ENCODE measurements at places on chromosomes 5 and 9. TPM values are rescaled to one million over a fixed set of nuclear protein-coding genes. Genes with fewer than 3 reads are reported as not detected.

DNA sequence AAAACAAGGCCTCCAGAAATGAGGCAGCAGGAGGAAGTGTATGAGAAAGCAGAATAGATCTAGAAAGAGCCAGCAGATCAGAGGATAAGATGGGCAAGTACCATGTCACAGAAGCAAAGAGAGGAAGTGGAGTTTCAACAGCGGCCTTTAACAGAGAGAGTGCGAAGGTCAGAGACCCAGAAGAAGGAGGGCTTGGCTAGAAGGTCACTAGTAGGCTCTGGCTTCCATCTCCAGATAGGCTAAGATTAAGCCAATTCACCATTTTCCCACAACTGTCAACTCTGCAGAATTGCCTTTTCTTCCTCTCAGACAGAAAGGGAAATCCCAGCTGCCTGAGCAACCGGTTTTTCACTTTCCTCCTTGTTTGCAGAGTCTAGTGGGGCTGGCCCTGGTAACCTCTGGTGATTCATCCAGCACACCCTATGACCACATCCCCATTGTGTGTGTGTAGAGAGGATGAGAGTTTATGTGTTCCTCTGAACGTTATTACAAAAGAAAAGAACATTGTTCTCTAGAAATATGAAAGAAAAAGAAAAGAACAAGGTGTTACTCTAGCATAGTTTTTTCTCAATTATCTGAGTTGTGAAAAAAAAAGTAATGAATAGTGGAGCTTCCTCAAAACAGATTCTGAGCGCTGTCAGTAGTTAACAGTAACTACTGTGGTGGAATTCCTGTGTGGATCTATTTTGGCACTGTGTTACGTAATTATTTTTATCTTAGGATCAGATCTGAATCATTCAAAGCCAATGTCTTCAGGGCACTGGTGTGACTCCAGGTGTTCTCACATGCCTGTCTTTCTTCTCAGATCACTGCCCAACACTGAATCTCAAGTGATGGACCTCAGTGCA, 220.4 kb downstream of the ARRDC3 start:
- DNase-seq = peak; percentile 9

DNA sequence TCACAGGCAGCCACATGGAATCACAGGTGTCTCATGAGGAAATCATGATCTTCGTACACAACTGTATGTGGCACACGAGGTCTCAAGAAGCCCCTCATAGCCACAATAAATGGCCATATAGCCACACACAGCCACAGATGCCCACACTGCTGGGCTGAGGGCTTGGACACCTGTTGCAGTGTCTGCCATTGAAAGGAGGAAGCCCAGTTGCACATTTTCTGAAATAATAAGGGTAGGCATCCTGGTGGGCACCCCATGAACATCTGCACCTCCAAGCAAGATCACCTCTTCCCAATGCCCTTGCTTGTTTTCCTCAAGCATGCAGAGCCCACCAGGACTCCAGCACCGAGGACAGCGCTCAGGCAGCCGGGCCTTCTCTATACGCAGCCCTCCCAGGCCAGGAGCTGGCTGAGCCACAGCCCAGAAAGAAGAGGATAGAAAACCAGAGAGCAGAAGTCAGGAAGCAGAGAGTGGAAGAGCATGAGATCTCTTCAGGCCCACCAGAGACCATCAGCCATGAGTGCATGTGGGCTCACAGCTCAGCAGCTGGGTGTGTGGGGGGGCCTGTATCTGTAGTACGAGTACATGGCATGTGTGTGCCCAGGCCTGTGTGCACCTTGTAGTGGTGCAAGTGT, 1.0 kb upstream of the ACSL6 start:
- DNase-seq = no peak

DNA sequence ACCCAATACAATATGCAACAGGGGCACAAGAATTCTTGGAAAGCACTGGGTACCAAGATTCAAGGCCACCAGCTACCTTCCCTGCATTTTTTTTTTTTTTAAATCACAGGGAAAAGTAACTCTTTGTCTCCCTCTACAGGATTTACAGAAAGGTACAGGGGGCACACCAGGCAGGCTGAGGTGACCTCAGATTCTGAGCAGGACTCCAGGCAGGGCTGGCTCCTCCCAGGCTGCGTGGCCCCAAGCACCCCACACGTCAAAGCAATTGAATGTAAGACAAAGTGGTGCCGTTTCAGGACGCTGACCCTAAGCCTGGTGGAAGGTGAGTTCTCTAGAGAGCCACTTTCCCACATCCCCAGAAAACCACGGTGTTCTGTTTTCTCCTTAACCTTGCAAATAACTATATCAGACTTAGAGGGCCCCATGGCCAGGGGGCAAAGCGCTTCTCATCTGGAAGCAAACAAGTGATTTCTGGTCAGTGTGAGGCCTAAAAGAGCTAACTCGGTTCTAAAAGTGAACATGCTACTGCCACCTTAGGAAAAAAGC, 222.6 kb downstream of the ROR2 start:
- DNase-seq = no peak

DNA sequence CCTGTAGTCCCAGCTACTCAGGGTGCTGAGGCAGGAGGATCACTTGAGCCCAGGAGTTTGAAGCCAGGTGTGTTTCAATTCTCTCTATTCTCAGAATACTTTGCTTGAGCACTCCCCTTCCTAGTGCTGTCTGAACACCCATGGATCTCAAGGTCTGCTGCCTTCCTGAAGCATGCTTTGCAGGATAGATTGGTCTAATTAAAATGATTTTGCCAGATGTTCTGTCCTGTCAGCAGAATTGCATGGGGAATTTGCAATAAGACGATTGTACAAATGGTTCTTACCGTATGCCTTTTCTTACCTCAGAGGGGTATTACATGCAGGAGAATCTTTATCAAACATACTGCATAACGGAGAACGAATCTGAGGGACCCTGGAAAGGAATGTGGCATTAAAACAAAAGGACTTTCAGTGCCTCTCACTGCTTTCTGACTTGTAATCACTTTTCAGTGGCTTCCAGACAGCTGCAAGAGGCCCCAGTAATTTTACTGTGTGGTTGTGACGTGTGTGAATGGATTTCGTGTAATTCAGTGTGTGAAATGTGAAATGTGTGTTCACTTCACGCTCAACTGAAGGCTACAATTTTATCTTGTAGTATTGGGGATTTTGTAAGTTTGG, 587.2 kb upstream of the SEMA6A start:
- no peak for DNase-seq

ENHO gene
- not detected for polyA plus RNA-seq
